ENCODE measurements at places on chromosomes 2 and 18.

GRCh38 chr2:80185091-80185490 lies 119.5 kb downstream of the LRRTM1 start:
- DNase-seq = no peak

- DNase-seq = no peak
Measured at GRCh38 chr2:32697156-32697555, 69.3 kb downstream of the TTC27 start.

- DNase-seq = no peak
Measured at GRCh38 chr2:38598200-38598990, 4.3 kb downstream of the HNRNPLL start.

DNA sequence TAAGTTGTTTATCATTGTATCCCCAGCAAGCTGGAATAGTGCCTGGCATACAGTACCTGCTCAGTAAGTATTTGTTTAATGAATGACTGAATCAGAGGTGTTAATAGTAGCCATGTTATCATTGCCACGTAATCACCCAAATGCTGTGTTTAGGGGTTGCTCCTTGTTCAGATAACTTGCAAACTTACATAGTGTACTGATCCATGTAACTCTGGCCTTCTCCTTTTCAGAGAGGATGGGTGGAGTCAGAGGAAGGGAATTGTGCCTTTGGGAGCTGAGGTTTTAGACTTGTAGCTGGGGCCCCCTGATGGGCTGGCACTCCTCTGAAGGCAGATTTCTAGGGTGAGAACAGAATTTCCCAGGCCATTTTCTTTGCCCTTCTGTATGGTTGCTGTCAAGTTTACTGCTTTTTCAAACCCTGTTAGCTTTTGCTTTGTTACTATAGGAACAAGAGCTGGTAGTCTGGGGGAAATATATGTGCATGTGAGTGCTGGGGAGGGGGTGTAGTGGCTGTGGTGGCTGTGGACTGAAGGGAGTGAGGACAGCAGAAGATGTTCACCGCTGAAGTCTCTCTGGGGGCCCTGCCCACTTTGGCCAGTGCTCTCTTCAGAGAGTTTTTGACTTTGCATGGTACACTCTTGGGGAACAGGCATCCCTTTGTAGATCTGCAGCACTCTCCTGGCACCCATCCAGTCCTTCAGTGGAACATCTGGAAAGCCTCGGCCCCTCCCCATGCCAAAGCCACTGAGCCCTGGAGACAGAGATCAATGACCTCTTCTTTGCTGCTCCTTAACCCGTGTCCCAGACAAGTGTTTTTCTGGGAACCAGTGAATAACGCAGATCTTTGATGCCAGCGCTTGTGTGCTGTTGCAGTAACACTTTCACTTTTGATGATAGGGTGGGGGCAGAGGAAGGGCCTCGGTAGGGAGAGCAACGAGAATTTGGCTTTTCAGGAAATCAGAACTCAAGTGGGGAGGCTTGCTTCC lies 209.0 kb downstream of the PRKCE start:
- DNase-seq = no peak

- DNase-seq = no peak
Measured at GRCh38 chr2:188813857-188814256, 160.3 kb upstream of the COL3A1 start.

- DNase-seq = no peak
Measured at GRCh38 chr2:165497659-165498317, 28.3 kb downstream of the CSRNP3 start.

DNA sequence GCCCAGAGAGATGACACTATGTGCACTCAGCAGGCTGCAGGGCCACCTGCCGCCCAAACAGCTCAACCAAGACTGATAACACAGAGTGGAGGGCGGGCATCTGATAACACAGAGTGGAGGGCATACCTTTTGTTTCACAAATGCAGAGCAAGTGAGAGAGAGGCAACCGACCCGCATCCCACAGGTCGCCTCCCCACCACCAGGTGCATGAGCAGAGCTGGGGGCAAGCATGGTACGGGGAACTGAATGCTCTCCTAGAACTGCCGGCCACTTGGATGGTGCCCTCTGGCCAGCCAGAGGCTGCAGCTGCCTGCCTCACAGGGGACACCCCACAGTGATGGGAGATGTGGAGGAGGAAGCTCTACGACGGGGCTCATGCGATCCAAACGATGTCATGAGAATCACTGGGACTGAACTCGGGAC lies 49.5 kb downstream of the ANO7 start:
- no peak for DNase-seq

All from NCI-H1105 (cell line).